ENCODE measurements at places on chromosomes 3 and 15.
A peak's percentile ranks its signal among the peaks of the same experiment; 100 is the strongest.

DNA sequence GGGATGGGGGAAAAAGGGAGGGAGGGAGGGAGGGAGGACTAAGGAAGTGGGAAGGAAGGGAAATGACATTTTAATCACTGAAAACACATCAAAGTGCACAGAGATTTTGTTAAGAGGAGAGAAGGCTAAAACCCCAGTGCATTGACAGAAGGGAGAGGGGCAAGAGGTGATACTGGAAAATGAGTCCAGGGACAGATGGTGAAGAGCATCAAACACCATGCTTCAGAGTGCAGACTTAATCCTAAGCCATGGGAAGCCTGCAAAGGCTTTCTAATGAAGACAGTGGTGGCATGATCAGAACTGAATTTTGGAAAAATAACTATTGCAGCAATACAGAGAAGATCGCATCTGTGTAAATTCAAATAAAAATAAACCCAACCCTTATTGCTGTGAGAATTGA, 41.8 kb downstream of the HGD start:
- DNase-seq = no peak

DNA sequence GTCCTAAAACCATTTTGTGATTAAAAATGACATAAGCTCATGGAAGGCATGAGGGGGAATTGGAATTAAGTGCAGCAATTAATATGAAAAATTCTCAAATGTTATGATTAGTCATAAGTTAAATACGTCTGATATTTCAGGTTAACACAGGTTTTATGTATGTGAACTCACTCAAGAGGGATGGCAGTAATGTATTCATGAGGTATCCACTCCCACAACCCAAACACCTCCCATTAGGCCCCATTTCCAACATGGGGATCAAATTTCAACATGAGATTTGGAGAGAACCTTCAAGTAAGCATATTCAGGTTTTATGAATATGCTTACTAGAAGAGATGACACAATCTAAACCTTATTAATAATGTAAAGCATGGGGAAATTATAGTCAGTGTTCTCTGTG, 41.6 kb upstream of the IL20RB start:
- DNase-seq = no peak

DNA sequence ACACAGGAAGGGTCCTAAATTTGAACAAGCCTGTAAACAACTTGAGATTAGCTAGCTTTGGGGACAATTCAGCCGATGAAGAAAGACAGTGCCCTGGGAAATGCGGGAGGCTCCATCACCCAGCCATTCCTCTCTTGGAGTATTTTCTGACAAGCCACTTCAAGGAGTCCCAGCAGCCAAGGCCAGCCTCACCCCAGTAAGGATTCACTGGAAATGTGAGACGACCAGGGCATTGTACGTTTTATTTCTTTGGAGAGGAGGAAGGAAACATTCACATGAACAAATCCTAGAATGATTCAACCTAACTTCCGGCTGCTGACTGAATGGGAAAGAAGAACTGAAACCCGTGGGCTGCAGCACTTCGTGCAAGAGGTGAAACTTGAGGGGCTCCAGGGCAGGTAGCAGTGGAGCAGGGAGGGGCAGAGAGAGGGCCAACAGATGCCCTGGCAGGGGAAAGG, 116.4 kb upstream of the ARHGEF3 start:
- peak; percentile 50 for DNase-seq

- DNase-seq = no peak
Measured at GRCh38 chr15:60062826-60063225, 58.7 kb downstream of the FOXB1 start.

GRCh38 chr3:111616417-111617105, 21.4 kb upstream of the ZBED2 start:
- DNase-seq = peak; percentile 55

- no peak for DNase-seq
Measured at GRCh38 chr15:24761704-24762302, 86.2 kb downstream of the NPAP1 start.

GRCh38 chr15:71761649-71762048, 48.7 kb upstream of the NR2E3 start:
- DNase-seq = no peak

DNA sequence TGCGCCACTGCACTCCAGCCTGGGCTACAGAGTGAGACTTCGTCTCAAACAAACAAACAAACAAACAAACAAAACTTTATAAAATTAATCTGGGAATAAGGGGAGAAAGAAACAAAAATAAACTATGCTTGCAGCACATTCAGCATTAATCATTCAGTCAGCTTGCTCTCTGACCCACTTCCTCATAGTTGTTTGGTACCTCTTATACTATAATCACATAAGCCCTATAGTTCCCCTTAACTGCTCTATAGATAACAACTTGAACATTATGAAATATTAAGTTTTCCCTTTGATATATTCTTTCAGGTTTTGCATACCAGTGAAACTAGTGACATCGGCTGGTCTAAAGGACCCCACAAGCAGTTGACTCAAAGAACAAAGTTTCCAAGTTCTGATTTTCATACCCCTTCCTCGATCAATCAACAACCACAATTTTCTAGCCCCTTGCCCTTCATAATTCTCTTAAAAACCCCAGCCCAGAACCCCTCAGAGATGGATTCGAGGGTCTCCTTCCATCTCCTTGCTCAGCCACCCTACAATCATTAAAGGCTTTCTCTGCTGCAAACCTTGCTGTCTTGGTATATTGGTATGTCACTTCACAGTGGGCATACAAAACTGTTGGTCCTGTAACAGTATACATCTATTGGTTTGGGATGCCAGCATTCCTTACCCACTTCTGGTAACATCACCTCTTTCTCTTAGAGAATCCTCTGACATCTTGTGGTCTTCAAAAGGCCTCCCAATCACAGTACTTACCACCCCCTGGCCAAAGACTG, 26.4 kb downstream of the BCL2L10 start:
- DNase-seq = no peak

GRCh38 chr3:30248423-30248822, 358.0 kb upstream of the TGFBR2 start:
- no peak for DNase-seq

DNA sequence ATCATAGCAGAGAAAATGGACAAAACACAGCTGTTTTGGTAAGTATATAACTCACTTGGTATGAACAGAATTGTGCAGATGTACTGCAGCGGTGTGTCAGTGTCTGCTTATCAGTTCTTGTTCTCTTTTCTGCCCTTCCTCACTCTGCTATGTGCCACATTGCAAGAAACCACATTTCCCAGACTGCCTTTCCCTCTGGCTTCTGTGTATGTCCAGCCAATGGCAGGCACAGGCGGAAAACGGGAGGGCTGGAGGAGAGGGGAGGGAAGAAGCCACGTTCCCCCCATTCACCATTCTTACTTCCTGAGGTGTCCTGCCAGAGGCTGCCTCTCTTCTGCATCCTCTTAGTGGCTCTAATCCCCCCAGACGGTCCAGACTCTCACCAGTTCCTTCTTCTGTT, 15.4 kb downstream of the HHLA2 start:
- DNase-seq = no peak

- no peak for DNase-seq
Measured at GRCh38 chr3:100057716-100058575, 56.4 kb downstream of the FILIP1L start.

- DNase-seq = no peak
Measured at GRCh38 chr3:191412759-191413158, 48.2 kb upstream of the PYDC2 start.

DNA sequence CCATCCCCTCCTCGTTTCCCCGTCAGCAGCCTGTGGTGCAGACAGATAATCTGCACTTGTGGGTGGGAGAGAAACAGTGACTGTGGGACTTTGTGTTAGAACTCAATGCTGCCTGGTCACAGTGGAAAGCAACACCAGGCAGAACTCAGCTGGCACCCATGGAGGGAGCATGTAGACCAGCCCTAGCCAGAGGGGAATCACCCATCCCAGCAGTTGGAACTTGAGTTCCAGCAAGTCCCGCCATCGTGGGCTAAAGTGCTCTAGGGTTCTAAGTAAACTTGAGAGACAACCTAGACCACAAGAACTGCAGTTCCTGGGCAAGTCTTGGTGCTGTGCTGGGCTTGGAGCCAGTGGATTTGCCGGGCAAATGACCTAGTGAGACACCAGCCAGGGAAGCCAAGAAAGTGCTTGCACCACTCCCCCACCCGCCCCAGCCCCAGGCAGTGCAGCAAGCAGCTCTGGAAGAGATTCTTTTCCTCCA, 24.4 kb downstream of the ISG20 start:
- DNase-seq = no peak

GRCh38 chr3:38489766-38490165, 6.4 kb upstream of the EXOG start:
- DNase-seq = no peak

DNA sequence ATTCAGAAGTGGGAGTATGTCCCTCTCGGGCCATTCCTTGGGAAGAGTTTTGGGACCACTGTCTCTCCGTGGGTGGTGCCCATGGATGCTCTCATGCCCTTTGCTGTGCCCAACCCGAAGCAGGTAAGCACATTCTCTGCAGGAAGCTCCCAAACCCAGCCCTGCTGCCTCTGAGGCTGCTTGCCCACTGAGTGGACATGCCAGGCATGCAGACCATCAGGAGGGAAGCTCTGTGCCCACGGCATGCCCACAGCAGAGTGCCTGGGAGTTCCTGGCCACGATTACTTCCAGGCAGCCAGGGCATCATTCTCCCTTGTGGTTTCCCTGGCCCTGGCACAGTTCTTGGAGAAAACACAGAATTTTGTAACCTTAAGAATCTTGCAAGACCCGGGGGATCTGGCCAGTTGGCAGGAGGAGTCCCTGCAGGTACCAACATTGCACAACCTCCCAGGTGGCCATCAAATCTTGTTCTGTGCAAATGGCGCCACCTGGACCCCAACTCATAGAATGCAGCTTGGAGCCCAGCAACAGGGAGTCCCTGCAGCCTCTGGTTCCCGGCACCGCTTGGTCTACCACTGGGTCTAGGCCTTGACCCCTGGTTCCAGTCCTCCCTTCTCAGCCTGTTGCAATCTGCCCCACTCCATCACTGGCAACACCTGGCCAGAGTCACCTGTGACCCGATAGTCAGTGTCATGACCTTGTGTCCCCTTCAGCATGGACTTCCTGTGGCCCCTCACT, 20.4 kb downstream of the FAH start:
- peak; percentile 66 for DNase-seq

- DNase-seq = no peak
Measured at GRCh38 chr3:187900993-187901755, 155.9 kb upstream of the BCL6 start.

DNA sequence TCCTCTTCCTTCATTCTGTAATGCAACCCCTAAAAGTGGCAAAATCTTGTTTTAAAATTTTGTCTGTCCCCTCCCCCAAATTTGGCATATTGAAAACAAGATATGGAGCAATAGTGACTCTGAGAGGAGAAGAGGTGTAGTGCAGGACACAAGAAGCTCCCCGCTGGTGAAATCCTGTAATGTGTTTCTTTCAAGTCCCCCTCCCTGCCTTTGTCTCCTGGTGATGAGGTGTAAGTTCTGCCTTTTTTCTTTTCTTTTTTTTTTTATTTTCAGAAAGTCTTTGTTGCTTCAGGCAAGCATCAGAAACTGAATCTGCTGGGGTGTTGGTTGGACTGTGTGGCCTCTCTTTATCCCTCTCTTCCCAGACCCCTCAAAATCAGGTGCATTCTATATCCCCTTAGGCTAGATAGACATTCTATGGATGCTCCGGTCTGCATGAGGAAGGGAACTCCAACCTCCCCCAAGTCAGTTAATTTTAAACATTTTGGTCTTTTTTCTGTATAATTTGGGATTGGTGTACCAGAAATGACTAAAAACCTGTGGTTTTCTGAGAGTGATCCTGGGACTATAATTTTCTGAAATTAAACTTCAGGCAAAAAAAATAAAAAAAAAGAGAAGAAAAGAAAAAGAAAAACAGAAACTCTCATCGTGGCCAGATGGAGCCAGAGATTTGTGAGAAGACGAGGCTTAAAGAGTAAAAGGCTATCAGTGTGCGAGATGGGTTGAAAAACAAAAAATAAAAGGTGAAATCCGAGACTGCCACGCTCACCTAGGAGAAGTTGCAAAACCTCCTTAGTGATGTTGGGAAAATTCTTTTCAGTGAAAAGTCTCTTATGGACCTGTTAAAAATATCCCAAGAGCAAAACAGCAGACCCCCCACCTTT, 21.4 kb downstream of the ACKR2 start:
- DNase-seq = no peak

GRCh38 chr3:115321400-115321805, 174.3 kb upstream of the ZBTB20 start:
- DNase-seq = no peak

- no peak for DNase-seq
Measured at GRCh38 chr3:133575086-133575485, 1.6 kb downstream of the CDV3 start.

- no peak for DNase-seq
Measured at GRCh38 chr3:113279686-113280085, 68.3 kb downstream of the BOC start.

DNA sequence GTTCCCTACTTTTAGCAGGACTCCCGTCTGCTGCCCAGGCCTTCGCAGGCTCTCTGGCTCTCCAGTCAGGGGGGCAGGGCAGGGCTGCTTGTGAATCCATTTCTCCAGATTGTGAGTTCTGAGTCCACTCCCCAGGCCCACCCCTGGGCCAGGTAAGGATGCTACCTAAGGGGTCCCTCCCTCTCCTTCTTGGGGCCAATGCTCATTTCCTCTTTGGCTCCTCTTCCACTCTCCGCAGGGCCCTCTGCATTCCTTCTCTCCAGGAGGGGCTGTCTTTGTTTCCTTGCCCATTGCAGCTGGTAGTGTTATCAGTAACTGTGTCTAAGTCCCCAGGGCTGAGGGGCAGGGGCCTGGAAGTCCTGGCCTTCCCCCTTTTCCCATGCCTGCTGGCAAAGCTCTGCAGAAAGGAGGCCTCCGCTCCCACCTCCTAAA, 13.0 kb upstream of the CACNA2D2 start:
- DNase-seq = no peak

DNA sequence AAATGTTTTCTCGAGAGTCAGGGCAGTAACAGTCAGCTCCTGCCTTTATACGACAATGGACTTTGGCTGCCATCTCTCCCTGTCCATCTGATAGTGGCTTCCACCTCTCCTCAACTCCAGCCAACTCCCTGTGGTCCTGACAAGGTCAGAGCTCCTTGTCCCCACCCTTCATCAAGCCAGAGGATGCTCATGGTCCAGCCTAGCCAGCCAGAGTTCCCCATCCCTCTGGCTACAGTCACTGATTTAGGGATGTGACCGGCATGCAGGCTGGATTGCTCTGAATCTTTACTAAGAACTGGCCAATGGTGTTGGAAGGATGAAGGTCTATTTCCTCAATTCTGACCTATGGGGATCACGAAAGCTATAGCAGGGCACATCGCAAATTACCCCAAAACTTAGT, 156.1 kb downstream of the OR4M2 start:
- no peak for DNase-seq

GRCh38 chr3:171497468-171497867, 37.3 kb upstream of the TNIK start:
- DNase-seq = no peak

DNA sequence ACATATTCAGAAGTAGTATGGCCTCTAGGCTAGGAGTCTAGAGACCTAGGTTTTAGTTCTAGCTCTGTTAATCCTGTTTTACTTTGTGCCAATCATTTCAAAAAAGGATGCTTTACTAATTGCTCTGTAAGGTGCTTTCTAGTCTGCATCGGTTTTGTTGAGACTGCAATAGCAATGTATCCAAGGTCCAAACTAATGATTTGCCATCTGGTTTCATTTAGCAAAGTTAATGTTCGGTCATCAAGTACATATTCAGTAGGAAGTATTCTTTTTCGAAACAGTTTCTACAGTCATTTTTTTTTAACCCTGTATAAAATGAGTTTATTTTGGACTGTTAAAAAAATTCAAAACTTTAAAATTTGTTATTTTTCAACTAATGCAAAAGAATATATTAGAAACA, 2.0 kb upstream of the GALK2 start:
- no peak for DNase-seq

- no peak for DNase-seq
Measured at GRCh38 chr3:65265511-65265910, 577.7 kb upstream of the ADAMTS9 start.

GRCh38 chr3:143562789-143563188, 285.5 kb downstream of the SLC9A9 start:
- DNase-seq = no peak

All from stimulated activated CD4-positive, alpha-beta T cell treated with anti-CD3 and anti-CD28 coated beads, Interleukin-12 subunit alpha, Interleukin-12 subunit beta, amount 100 ng/mL, for 4 hours (primary cell).